Breast epithelium (tissue), 4 donors: ENCODE measurements at places on chromosomes 6 and 20.

- H3K4me1 ChIP-seq = no peaks in the 10 kb centered on the region
- no peaks in the 10 kb centered on the region for H3K36me3 ChIP-seq
- H3K4me3 ChIP-seq = no peak overlapping the region
- DNase-seq = no peak
- no peaks in the 10 kb centered on the region for H3K27me3 ChIP-seq
These were observed 41.2 kb upstream of the MTRF1L start for GRCh38 chr6:153043719-153044118.

GRCh38 chr6:149939356-149939648, 2.5 kb upstream of the ULBP2 start:
- H3K27ac ChIP-seq = no peak overlapping the region
- no peaks in the 10 kb centered on the region for H3K27me3 ChIP-seq
- no peak overlapping the region for H3K4me3 ChIP-seq
- no peaks in the 10 kb centered on the region for H3K4me1 ChIP-seq
- no peak for DNase-seq
- no peaks in the 10 kb centered on the region for H3K36me3 ChIP-seq

DNA sequence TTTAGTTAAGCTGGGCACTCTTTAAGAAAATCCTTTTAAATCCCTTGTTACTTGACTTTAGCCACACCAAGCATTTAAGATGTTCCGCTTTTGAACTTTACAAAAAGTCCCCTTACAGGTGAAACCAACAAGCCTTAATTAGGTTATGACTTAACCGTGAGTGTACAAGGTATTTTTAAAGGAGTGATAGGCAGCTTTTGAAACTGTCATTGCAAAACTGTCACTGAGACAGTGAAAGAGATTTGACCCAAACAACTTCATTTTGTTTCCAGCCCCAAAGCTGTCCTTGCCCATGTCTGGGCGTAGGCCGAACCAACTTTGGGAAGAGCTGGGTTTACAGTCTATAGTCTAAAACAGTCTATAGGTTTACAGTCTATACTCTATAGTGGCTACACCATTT, 305.4 kb downstream of the FARS2 start:
- H3K27me3 ChIP-seq = no peaks in the 10 kb centered on the region
- no peaks in the 10 kb centered on the region for H3K4me1 ChIP-seq
- H3K36me3 ChIP-seq = no peaks in the 10 kb centered on the region
- H3K27ac ChIP-seq = no peak overlapping the region

DNA sequence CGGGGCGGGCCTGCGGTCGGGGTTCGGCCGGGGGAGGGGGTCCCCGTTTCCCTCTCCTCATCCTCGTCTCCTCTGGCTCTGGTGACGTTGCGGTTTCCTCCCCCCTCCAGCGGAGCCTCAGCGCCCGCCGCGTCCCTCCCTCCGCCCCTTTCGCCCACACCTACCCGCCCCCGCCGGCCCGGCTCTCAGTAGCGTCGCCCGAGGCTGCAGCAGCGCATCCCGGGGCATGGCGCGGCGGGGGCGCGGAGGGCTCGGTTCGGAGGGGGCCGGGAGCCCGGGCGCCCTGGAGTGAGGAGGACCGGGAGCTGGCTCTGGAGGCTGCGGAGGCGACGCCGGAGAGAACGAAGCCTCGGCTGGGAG, at the start of gene DSE:
Gene DSE, plus strand, starts transcription at position 188 of the 360 bp plus-strand sequence. CDS start 28,304 bp downstream, outside the sequence.
- H3K27ac ChIP-seq = peak within 1 kb of the TSS; percentile 92
- H3K36me3 ChIP-seq = no peaks in the 10 kb centered on the region
- peaks cover 4% of the 10 kb centered on the region for H3K4me1 ChIP-seq
- no peaks in the 10 kb centered on the region for H3K27me3 ChIP-seq
- DNase-seq = peak; percentile 64

DNA sequence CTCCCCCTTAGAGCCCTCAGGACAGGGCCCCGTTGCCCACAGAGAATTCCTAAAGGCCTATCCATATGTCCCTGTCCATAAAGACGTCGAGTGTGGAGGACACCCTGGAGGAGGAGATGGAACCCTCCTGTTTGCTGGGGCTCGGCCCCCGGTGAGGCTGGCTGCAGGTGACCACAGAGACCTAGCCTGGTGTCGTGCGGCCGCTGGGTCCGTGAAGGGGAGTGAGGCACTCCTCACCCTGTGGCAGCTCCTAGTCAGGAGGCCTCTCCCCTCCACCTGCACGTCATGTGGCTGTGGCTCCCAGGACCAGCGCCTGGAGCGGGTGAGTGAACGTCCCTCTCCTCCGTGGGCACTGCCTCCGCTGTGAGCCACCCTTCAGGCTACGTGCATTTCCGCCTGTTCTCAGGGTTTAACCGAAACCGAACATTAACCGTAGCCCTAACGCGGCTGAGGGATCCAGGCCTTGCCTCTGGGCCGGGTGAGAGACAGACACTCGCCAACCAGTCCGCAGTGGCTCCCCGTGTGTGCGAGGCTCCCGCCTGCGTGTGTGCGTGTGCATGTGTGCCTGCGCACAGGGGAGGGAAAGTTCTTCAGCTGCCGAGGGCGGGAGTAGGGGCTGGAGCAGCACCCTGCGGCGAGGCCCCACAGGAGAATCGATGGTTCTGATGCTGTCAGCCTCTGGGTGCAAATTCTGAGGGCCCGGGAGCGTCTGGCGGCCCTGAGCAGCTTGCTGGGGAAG, 5.9 kb upstream of the TCEA2 start:
- H3K36me3 ChIP-seq = no peaks in the 10 kb centered on the region
- H3K27ac ChIP-seq = peak overlapping the region; percentile 70
- DNase-seq = no peak
- peak overlapping the region; percentile 42 for H3K4me3 ChIP-seq
- H3K4me1 ChIP-seq = peaks cover under 1% of the 10 kb centered on the region

GRCh38 chr20:6768228-6769140, 998 bp downstream of the BMP2 start:
- no peaks in the 10 kb centered on the region for H3K36me3 ChIP-seq
- no peak for DNase-seq
- peak overlapping the region; percentile 53 for H3K27ac ChIP-seq
- H3K27me3 ChIP-seq = peaks cover 18% of the 10 kb centered on the region

- H3K4me1 ChIP-seq = no peaks in the 10 kb centered on the region
- no peaks in the 10 kb centered on the region for H3K36me3 ChIP-seq
- H3K4me3 ChIP-seq = no peak overlapping the region
These were observed 220.3 kb downstream of the NRN1 start for GRCh38 chr6:5786321-5786968.

DNA sequence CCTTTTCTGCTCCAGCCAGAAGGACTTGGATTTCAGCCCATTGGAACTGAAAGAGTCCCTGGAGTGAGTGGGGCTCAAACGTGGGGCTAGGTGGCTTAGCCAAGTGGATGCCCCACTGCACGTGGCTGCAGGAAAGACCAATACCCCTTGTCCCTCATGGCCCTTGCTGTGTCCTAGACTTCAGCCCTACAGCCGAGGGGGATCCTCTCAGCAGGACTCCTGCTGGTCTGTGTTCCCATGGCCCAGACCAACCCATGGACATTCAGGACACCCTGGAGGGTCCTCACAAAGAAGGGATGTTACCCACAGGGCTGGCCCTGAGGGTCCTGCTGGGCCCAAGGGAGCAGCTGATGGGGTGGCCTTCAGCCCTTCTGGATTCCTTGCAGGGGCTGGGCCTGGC, 30.0 kb upstream of the PHACTR3 start:
- no peak for DNase-seq
- H3K27me3 ChIP-seq = peaks cover 3% of the 10 kb centered on the region
- no peaks in the 10 kb centered on the region for H3K36me3 ChIP-seq
- no peak overlapping the region for H3K27ac ChIP-seq

DNA sequence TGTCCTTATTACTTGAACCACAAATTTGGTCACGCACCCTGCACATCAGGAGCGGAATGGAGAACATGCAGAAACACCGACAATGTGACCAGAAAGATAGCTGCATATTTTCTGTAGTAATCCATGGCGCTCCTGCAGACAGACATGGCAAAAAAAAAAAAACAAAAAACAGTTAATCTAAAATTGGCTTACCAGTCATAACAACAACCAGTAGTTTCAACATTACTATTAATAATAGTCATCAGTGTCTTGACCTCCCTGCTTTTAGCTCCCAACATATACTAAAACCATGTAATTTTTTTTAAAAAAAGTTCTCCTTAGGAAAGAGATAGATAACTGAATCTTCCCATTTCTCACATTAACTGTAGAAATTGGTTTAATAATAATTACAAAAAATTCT, 6.8 kb downstream of the CGA start:
- no peak overlapping the region for H3K27ac ChIP-seq
- H3K4me3 ChIP-seq = no peak overlapping the region
- no peaks in the 10 kb centered on the region for H3K4me1 ChIP-seq
- no peaks in the 10 kb centered on the region for H3K27me3 ChIP-seq
- no peaks in the 10 kb centered on the region for H3K36me3 ChIP-seq
- no peak for DNase-seq

DNA sequence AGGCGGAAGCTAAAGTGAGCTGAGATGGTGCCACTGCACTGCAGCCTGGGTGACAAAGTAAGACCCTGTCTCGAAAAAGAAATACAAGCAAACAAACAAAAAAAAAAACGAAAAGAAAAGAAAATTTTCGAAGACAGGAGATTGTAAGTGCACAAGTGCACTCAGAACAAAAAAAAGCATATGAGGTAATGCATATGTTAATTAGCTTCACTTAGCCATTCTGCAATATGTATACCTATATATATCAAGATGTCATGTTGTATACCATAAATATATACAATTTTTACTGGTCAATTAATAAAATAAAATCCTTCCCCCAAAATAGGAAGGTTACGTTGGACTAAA, 127.5 kb downstream of the RIN2 start:
- DNase-seq = no peak
- no peaks in the 10 kb centered on the region for H3K36me3 ChIP-seq
- H3K4me1 ChIP-seq = peaks cover 18% of the 10 kb centered on the region
- H3K27ac ChIP-seq = peak overlapping the region; percentile 94

DNA sequence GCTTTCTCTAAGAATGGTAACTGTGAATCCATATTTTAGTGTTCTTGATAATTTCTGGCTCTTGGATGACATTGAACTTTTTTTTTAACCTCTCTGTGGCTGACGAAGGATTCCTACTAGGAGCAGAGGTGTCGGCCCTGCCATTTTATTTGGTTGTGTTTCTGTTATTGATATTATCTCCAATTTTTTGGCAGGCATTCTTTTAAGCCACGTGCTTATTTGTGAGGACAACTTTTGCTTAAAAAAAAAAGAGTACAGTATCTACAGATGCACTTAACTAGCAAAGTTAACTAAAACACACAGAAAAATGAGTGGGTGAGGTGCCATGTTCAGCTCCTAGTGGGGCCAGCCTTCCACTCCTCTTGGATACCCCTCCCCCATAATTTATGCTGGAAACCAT, 1.1 kb downstream of the FANCE start:
- H3K36me3 ChIP-seq = no peaks in the 10 kb centered on the region
- no peaks in the 10 kb centered on the region for H3K27me3 ChIP-seq
- no peak for DNase-seq
- H3K4me3 ChIP-seq = peak overlapping the region; percentile 59
- no peaks in the 10 kb centered on the region for H3K4me1 ChIP-seq

GRCh38 chr6:26224940-26225847, 138.0 kb downstream of the HFE start:
- H3K4me1 ChIP-seq = no peaks in the 10 kb centered on the region
- no peaks in the 10 kb centered on the region for H3K27me3 ChIP-seq
- no peaks in the 10 kb centered on the region for H3K36me3 ChIP-seq
- peak overlapping the region; percentile 87 for H3K27ac ChIP-seq
- H3K4me3 ChIP-seq = no peak overlapping the region

DNA sequence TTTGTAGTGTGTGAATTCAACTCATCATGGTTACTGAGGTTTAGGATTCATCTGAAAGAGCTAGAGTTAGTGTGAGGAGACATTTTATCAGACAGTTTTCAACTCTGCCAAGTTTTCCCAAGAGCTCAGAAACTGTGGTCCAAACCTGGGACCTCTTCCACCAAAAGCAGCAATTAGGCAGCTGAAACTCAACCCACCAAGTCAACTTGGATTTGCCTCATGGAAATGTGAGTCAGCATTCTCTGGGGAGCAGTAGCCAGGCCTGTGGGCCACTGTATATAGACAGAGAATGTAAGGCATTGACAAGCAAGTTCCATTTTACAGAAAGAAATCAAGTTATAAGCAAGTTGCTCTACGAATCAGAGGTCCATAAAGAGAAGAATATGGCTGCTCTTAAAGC, 178.8 kb upstream of the HDDC2 start:
- no peak overlapping the region for H3K27ac ChIP-seq
- H3K36me3 ChIP-seq = no peaks in the 10 kb centered on the region
- no peaks in the 10 kb centered on the region for H3K4me1 ChIP-seq
- no peak for DNase-seq
- H3K27me3 ChIP-seq = no peaks in the 10 kb centered on the region

- H3K4me3 ChIP-seq = no peak overlapping the region
- H3K27me3 ChIP-seq = no peaks in the 10 kb centered on the region
- H3K4me1 ChIP-seq = peaks cover 7% of the 10 kb centered on the region
These were observed 20.2 kb downstream of the RNF8 start for GRCh38 chr6:37373822-37374471.

DNA sequence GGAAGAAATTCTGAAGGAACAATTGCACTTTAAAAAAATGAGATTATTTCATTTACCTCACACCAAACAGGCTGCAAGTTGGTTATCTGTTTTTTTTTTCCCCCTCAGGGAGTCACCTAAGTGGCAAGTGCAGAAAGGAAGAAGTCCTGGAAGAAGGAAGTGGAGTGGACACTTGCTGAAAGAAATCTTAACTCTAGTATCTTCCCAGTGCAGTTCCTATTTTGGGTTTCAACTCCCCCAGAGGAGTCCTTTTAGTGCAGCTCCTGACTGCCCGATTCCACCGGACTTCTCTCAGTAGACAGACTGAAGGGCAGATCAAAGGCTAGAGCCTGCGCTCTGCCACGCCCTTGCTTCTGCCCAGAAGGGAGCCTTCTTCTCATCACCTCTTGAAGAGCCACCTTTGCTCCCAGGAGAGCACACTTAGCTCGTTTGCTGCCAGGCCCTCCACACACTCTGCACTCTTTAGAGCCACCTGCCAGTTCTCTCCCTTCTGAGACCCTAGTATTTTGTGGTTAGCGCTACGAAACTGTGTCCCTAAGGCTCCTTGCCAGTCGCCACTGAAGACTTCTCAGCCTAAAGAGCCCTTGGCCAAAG, 4.9 kb downstream of the MTCL3 start:
- H3K4me1 ChIP-seq = no peaks in the 10 kb centered on the region
- no peaks in the 10 kb centered on the region for H3K36me3 ChIP-seq

- H3K27me3 ChIP-seq = no peaks in the 10 kb centered on the region
- peak overlapping the region; percentile 88 for H3K27ac ChIP-seq
- H3K4me3 ChIP-seq = no peak overlapping the region
- no peak for DNase-seq
These were observed 27.0 kb upstream of the PTGIS start for GRCh38 chr20:49594931-49595315.

GRCh38 chr20:45300961-45301360, 5.7 kb upstream of the RBPJL start:
- H3K4me1 ChIP-seq = no peaks in the 10 kb centered on the region
- DNase-seq = no peak
- H3K27ac ChIP-seq = no peak overlapping the region
- H3K36me3 ChIP-seq = no peaks in the 10 kb centered on the region
- H3K27me3 ChIP-seq = no peaks in the 10 kb centered on the region
- no peak overlapping the region for H3K4me3 ChIP-seq

DNA sequence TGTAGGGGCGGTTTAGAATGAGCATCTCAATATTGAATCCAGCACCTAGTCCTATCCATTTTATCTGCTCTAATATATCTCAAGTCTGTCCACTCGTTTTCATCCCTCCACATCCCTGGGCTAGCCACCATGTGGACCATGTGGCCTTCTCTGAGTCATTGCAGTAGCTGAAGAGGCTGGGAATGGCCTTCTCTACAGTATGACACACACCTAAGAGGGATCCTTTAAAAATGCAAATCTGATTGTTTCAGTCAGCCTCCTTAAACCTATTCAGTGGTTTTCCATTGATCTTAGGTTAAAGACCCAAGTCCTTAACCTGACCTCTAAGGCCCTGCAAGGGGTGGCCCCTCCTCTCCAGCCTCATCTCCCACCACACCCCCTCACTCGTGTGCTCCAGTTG, 9.4 kb downstream of the RING1 start:
- no peaks in the 10 kb centered on the region for H3K36me3 ChIP-seq
- DNase-seq = no peak
- no peak overlapping the region for H3K27ac ChIP-seq
- no peaks in the 10 kb centered on the region for H3K4me1 ChIP-seq
